ENCODE measurements at places on chromosomes 6 and 20.

DNA sequence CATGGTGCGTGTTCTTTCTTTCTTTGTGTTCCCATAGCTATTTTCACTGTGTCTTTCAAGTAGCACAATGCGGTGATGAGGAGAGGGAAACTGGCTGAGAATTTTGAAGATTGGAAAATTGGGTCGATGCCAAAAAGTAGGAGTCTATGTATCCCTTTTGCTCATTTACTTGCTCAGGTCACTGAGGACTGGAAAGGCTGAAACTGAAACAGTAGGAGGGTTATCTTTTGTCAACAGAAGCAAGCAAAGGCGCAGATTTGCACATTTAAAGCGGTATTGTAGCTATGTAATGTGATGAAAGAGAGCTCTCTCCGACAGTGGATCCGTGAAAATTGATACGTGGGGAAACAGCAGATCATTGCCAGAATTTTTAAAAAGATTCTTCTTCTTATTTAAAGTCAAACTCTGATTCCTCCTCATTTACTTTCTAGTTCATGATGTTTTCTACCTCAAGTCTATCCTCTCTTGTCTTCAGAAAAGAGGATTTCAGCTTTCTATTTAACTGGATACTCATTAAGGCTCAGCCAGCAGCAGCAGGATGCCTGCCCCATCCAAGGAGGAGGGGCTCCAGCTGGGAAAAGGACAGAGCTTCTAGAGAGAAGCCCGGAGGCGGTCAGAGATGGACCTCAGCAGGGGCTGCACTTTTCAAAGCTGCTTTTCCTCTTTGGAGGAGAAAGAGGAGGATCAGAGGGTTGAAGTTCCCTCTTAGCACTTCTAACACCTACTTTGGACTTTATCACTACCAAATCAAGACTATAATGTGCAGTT is 15.9 kb upstream of the FYN start:
- DNase-seq = peak; percentile 25

GRCh38 chr6:42368181-42368580 is 83.5 kb downstream of the TRERF1 start:
- DNase-seq = no peak

DNA sequence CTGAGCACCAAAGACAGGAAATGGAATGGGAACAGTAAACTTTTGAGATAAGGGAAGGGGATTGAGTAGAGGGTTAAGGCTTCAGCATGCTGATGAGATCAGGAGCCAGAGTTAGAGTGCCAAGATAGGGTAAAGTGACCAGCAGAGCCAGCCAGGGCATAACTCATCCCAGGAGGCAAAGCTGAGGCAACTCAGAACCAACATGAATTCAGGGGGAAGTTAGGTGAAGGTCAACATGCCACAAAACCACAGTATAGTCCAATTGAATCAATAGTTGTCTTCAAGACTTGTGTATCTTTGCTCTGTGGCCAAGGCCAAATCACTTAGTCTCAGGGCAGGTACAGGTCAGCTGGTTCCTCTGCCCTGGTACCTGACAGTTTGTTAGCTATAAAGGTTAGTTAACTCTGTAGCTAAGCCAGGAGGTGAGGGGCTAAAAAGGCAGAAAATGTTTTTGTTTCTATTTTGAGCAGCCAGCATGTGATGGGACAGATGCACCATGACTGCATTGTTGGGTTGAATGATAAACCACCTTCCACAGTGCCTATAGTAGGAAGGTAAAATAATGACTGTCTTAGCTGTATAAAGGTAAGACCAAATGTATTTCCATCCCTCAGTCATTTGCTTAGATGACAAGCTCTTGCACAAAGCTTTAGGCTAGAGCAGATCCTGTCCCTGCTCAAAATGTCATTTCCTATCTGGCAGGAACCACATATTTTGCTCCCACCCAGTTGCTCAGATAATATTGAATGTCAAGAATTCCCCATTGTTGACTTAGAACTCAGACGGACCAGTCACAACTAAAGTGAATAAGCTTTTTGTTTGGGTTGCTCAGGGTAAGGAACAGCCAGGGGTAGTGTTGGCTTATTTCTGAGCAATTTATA is 15.8 kb downstream of the RNF8 start:
- peak; percentile 63 for DNase-seq

DNA sequence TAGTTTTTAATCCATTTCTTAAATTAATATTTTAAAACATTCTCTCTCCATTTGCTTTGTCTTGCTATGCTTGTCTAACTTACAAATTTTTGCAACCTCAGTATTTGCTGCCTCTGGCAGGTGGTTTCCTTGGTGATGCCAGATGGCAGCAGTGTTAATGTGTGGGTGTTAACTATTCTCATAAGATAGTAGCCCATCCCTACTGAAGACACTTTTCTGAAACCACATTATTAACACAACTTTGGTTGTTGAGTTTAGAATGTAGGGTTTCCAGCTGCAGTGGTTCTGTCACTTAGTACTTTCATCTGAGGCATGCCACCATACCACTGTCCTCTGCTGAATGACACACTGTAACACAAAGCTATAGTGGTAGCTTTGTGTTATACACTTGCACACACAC is 75.1 kb downstream of the MYO6 start:
- DNase-seq = no peak

DNA sequence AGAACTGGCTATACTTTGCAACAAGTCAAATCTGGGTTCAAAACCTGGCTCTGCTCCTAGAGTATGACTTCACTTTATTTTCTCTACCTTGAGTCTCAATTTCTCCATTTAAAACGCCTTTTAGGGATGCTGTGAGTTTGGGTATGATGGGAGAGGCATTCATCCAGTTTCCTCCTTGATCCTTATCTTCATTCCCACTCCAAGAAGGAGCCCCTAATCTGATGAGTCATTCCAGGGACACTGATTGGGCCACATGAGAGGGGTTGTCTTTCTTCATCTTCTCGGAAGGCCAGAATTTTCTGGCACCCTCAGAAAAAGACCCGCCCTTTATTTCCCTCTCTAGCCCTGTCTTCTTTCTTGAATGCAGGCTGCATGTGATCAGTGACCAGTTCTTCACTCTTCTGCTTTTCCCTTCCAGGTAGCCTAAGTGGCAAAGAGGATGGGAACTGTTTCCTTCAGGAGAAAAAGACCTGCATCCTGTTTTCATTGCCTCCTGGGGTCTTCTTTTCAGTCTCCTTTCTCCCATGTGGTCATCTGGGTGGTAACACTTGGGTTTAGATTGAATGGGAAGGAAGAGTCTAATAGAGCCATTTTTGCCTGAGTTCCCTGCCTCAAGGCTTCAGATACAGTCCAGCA is 32.1 kb upstream of the PNRC1 start:
- no peak for DNase-seq

GRCh38 chr6:14423330-14423729 is 305.8 kb downstream of the CD83 start:
- DNase-seq = peak; percentile 67

GRCh38 chr6:129901910-129902309 is 40.8 kb upstream of the TMEM244 start:
- no peak for DNase-seq

GRCh38 chr6:150417250-150417649 is 48.4 kb downstream of the IYD start:
- no peak for DNase-seq

- DNase-seq = no peak
These were observed 7.7 kb downstream of the TNFRSF21 start for GRCh38 chr6:47302043-47302442.

DNA sequence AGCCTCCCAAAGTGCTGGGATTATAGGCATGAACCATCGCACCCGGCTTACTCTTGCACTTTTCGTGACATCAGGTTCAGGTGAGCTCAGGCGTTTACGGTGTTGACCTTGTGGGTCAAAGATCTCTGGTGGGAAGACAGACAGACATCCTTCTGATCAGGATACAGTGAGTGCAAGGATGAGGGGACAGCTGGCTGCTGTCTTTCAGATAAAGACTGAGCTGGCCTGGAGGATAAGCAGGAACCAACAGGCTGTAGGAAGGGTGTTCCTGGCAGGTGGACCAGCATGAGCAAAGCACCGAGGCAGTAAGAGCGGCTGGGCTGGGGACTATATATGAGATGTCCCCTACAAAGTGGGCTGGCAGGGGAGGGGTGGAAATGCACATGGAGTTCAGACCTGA is 11.1 kb upstream of the GTSF1L start:
- DNase-seq = no peak

- no peak for DNase-seq
These were observed 4.5 kb downstream of the TCFL5 start for GRCh38 chr20:62856931-62857619.

DNA sequence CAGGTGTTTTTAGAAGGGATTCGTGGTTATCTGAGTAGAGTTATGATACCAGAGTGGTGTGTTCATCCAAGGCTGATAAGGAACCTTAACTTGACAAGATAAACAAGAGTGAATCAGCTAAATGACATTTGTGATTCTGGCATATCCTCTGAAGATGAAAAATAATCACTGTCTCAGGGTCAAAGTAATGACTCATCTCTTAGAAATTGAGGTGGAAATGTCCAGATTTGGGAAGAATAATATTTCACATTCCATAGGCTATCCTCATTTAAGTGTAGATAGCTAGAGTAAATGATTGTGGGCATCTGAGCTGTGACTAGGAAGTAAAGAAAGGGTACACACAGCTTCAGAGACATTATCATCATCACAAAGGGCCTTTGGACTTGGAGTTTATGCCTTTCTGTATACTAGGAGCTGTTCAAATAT is 255.7 kb downstream of the GJA1 start:
- DNase-seq = no peak

GRCh38 chr6:41694815-41695526 is 40.4 kb downstream of the TFEB start:
- DNase-seq = no peak

DNA sequence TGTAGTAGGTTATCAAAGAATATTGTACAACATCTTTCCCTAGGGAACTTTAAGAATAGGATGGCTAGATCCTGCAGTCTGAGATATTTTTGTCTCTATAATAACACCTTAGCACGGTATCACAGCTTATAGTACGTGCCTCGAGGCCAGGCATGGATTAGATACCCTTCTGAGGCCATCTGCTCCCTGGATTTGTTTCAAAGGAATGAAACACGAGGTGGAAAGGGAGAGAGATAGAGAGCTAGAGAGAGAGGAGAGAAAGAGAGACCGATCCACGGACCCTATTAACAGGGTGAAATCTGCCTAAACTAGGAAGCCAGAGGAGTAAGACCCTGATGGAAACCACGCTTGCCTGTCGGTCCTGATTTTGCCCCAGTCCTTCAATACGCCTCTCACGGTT is 92.5 kb downstream of the CD83 start:
- DNase-seq = no peak

DNA sequence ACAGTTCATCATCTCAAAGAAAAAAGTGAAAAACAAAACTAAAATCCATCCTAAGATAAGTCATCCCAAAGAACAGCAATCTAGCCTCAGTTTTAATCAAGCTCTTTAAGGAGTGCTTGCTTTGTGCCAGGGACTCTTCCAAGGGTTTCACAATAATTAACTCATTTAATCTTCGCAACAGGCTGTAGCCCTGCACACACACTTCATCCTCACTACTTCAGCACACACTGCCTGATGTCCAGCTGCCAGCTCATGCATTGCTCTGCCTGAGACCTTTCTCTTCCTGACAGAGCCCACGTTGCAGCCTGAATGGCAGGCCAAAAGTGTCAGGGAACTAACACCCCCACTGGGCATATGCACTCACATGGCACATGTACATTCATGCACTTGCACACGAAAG is 21.2 kb upstream of the PTPRT start:
- no peak for DNase-seq

DNA sequence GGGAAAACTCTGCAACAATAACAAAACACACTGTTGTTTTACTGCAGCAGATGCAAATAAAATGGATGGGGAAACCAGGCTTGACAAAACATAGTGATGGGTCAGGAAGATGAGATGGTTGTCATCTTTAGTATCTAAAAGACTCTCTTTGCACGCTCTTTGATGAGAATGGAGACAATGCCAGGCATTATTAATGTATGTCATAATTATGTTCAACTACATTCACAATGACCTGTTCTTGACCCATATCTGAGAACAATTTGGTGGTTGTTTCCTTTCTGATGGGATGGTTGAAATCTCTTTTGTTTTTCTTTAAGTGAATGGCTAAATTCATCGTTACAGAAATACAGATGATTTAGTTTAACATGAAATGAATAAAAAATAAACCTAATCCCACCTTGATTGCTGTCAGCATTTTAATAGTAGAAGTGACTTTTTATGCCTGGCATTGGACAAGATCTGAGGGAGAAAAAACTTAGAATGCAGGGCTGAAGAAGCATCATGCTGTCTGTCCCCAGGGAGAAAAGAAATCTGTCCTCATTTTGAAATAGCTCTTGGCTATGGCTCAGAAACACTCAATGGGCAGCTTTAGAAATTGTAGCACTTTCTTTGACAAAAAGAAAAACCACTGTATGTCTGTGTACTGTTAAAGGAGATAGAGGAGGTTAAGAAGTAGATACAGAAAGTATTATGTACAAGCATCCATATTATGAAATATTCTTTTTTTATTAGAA is 12.4 kb upstream of the GRIK2 start:
- DNase-seq = no peak

DNA sequence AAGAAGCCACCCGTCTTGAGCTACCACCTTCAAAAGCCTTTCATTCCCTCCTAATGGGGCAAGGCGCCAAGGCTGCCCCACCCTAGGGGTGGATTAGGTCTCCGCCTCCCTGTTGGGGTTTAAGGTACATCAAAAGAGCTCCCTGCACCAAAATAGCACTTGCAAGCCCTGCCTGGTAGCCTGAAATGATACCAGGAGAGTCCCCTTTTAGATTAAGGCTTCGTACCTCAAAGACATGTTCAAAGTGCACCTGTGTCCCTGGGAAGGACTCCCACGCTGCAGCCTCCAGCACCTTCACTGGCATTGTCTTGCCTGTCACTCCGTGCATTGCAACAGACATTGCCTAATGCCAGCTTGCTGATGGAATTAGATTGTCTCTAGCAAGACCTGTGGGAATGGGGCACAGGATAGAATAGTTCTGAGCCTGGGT is 15.7 kb upstream of the CDKN1A start:
- no peak for DNase-seq

DNA sequence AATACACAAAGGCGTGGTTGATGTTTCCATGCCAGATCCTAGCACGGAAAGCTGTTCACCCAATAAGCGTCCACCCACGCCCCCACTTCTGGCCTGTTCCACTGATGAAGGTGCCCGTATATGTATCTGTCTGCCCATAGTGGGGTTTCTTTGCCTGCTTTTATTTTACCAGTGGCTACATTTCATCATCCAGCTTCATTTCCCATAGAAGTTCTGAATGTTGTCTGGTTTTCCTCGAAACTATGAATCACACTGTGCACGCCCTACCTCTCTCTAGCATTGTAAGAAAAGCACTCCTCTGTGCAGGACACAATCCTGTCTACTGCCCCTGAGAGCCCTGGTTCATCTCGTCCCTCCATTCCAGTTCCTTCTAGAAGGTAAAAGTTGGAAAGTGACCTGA is 8.8 kb upstream of the CD93 start:
- DNase-seq = peak; percentile 69

Data from cardiac fibroblast (primary cell).